ENCODE measurements at places on chromosomes 5 and 9.

DNA sequence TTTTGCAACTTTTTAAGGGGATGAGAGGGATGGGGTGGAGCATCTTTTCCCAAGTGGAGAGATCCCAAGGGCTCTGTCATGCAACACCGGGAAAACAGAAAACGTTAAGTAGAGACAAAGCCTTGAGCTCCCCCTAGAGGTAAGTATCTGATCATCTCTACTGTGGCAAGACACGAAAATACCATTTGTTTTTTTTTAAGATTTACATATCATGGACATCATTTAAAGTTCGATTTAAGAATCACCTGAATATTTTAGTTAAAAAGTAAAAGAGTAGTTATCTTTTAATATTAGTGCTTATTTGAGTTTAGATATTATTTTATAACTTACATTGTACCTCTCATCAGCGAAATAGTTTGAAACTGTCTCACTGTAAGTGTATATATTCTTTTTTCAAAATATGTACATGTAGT, 200.4 kb downstream of the LRRC70 start:
- DNase-seq, result peak; percentile 55

- no peak for DNase-seq
Observed at GRCh38 chr5:54324651-54325271, 14.4 kb upstream of the ARL15 start.

DNA sequence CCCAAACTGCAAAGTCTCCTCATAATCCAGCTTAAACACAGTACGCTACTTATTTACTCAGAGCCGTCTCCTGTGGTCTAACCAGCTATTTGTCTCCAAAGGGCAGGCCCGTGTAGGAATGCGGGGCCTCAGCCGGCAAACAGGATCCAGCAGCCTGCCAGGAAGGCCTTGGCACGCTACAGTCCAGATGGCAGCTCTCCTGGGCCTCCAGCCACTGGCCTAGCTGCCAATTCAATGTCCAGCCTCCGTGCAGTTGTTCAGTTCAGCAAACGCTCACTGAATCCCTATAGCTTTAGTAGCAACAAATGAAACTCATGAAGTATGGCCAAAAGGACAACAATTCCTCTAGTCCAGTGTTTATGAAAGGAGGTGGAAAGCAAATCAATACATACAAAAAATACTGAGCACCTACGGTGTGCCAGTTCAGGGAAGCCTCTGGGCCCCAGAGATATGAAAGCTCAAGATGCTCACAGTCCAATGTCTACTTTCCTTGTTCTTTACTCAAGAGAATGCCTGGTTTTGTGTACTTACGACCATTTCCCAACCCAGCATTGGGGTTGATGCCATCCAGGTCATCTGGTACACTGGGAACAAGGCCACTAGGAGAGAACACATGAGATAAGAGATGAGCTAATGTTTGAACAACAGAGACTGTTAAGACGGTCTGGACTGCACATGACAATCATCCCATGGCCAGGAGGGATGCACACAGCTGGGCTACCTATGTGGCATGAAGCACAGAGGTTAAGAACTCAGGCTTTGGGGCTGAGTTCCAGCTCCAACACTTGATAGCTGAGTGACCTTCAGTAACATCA, 8.3 kb downstream of the CDK5RAP2 start:
- no peak for DNase-seq

DNA sequence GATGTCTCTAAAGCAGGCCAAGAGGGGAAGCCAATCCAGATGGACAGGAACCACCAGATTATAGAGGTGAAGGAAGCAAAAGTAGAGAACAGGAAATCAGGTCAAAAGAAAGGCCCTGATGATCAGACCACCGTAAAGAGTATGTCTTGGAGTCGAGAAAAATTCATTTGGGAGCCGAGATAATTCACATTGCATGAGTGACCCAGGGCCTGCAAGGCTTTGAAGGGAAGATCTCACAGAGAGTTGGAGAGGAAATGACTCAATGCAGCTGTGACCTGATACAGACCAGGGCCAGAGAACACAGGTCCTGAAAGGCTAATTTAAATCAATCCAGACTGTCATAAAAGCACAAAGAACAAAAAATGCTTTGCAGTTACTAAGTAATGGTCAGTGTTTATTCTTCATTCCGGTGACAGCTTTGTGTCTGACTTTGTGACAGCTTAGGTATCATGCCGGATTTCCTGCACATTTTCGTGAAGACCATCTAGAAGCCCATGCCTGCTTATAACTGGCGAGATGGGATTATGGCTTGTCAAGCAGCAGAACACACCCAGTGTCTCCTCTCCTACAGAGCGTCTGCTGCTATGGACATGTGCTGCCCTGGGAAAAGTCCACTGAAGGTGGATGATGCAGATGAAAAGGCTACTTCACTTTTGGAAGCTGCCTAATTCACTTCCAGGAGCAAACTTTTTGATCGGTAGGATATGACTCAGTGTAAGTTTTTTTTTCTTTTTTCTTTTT, 5.8 kb upstream of the ACTBL2 start:
- DNase-seq, result no peak

DNA sequence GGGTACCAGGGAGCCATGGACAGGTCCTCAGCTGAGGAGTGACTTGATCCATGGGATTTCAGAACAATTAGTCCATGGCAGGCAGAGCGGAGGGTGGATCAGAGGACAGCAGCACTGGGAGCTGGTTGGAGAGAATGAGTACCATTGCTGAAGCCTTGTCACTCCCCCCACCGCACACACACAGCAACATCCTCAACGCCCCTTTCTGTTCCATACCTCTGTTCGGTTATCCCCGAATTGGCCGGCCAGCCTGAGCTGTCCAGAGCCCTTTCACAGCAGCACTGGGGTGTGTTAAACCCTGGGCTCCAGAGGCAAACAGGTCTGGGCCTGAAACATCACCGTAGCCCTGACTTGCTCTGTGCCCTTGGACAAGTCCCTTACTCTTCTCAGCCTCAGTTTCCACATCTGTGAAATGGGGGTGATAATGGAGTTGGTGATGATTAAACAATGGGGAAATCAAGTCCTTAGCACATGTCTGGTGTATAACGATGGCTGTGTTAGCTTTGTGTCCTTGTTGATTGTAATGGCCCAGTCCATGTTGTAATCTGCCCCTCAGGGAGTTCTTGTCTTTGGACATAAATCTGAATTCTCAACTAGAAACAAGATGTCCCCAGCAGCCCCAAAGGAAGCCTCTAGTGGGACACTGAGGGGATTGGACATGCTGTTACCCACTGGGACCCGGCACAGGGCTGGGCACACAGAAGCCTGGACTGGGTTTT, 16.9 kb downstream of the GSN start:
- no peak for DNase-seq

GRCh38 chr9:98256756-98257155, 1.3 kb upstream of the TBC1D2 start:
- peak; percentile 16 for DNase-seq

DNA sequence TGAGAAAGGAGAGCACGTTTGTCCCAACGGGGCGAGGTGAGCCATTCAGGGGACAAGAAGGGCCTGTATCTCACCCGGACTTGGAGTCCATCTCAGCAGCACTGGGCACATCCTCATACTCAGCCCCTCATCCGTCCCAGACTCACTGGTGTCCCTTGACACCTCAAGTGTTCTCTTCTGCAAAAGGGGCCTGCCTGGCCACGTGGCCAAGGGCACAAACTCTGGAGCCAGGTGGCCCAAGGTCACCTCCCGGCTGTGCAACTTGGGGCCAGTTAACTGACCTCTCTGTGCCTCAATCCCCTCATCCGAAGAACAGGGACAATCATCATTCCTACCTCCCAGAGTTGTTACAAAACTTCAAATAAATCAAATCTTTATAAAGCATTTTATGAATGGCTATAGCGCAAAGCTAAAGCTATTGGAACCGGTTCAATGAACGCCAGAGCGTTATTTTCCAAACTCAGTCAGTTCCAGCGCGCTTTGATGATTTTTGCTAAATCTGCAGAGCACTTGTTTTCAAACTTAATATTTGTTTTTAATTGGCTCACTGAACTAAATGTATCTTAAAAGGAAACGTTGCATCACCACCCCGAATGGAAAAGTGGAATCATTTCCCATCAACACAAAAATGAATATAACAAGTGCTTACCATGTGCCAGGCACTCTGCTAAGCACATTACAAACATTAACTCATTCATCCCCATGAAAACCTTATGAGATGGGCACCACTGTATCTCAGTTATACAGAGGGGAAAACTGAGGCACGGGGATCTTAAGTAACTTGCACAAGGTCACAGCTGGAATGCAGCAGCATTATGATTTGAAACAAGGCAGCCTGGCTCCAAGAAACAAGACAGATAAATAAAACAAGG, 49.3 kb downstream of the DUSP1 start:
- DNase-seq, result no peak

GRCh38 chr9:69155341-69156030, 18.6 kb upstream of the TJP2 start:
- no peak for DNase-seq

DNA sequence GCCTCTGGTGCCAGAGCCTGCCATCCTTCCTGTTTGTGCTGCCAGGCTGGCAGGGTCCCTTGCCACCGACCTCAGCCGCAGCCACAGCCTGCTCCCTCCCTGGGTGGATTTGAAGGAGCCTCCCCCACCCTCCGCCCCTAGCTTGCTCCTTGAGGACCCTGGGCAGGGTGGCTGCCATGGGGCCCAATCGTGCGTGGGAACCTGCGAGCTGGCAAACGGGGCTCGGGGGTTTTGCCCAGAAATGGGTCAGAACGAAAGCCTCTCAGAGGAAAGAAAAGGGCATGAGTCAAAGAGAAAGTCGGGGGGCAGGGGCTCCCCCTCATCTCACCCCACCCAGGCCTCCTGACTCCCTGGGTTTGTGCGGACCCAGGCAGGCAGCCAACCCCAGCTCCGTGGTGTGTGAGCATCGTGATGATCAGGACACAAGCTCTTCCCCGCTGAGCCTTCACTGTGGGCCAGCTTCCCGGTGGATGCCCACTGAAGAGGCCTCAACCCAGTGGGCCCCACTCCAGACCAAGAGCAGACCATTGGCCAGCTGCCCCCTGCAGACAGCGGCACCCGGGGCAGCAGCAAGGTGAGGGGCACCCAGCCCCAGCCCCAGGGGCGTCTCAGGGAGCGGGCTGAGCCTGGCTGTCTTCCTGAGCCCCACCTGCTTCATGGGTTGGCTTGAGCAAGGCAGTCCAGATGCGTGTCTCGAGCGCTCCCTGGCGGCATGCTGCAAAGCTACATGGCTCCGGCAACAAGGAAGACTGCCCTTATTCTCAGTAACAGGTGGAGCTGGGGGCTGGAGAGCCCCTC, 3.0 kb upstream of the FUT7 start:
- DNase-seq, result peak; percentile 77

GRCh38 chr5:36694351-36694750, 87.9 kb downstream of the SLC1A3 start:
- no peak for DNase-seq

- no peak for DNase-seq
Observed at GRCh38 chr9:20303996-20304395, 318.3 kb downstream of the MLLT3 start.

- no peak for DNase-seq
Observed at GRCh38 chr5:72288924-72289323, 31.1 kb downstream of the MRPS27 start.

DNA sequence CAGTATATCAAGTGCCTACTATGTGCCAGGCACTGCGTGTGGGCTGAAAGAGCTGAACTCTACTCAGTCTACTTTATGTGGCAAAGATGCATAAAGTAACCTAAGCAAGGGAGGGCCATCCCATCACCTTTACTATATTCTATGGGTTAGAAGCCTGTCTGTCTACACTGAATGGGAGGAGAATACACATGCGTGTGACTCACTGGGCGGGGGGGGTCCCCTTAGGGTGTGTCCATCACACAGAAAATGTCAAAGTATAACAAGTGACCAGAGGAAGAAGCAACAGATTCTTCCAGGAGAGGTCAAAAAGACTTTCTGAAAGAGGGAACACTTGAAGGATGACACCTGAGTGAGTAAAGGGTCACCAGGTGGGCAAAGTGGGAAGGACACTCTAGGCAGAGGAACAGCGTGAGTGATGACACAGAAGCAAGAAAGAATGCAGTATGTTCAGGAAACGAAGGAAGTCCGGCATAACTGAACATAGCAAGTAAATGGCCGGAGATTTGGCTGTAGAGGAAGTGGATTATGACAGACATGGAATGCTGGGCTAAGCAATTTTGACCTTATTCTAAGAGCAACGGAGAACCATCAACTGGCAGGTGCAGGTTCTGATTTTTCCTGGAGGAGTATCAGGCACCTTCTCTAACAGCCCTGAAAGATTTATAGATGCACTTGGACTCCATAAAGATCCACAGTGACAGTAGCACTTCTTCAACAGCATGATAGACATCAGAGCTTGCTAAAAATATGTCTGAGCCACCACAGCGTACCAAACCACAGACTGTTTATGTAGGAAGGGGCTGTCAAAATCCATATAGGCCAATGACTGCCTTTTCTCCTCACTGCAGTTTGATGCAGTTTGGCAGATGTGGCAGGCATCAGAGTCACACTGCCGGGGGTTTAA, 8.0 kb upstream of the WHRN start:
- DNase-seq, result no peak

DNA sequence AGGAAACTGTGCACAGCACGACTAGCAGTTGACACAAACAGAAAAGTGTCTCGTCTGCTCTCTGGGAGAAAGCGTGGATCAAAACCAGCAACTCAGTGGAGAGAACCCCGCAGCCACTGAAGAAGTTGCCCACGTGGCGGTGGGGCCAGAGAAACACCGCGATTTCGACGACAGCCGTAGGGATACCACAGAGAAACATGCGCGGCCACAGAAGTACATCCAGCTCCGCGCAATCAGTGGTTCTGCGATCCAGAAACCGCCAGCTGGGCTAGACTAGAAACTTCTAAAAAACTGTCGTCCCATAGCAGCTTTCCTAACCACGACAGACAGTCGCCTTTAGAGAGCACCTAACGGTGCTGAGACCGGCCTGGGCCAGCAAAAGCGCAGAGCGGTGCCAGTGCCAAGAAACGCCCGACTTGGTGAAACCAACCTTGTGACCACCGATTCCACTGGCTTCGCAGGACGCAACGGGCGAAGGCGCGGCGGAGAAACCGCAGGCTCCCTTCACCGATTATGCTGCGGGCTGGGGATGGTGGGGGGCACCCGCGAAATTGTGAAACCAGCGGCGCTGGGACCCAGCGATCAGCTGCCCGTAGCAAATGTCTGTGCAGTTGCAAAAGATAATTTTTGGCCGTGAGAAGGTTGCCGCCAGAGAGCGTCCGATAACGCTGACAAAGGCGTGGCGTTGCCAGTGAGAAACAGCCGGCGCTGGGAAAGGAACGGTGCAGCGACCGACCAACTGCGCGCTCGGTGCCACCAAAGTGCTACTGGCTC, 2.7 kb upstream of the ANXA2R start:
- DNase-seq, result peak; percentile 84

DNA sequence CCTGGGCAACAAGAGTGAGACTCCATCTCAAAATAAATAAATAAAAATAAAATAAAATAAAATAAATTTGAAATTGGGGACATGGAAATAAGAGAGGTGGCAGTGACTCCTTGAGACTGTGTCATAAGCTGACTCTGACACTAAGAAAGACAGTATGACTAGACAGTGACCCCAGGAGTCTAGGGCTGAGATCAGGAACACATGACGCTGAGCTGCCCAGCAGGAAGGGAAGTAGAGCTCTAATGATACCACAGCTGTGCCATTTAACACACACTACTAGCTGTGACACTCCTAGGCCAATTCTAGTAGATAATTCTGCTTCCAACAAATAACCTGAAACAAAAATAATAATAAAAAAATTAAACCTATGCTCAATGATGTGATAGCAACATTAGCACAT, 293.0 kb downstream of the SEC61B start:
- DNase-seq, result no peak

- DNase-seq, result no peak
Observed at GRCh38 chr9:37939575-37940095, 35.7 kb upstream of the SLC25A51 start.
